ENCODE measurements at places on chromosomes 3 and 15.

- no peak for DNase-seq
These were observed 79.4 kb downstream of the AAGAB start for GRCh38 chr15:67174864-67175573.

GRCh38 chr3:186534113-186534669 is 10.0 kb downstream of the CRYGS start:
- no peak for DNase-seq

GRCh38 chr3:75938921-75939320 is 153.6 kb upstream of the ZNF717 start:
- no peak for DNase-seq

- DNase-seq = no peak
These were observed 36.8 kb upstream of the GOLGA6L2 start for GRCh38 chr15:23483821-23484299.

- no peak for DNase-seq
These were observed 107.5 kb upstream of the CHRM5 start for GRCh38 chr15:33860754-33861153.

DNA sequence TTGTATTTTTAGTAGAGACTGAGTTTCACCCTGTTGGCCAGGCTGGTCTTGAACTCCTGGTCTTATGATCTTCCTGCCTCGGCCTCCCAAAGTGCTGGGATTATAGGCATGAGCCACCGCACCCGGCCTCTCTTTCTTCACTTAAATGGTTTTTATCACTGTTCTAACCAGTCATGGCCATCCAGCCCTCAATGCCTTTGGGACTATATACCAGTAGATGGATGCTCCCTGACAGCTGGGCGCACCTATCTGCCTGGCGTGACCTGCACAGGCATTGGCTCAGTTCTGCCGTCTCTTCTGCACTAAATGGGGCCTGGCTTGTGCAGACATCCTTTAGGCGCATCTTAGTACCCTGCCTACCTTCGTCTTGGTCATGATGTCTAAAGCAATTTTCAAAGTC is 233.4 kb downstream of the ADAMTS17 start:
- no peak for DNase-seq

DNA sequence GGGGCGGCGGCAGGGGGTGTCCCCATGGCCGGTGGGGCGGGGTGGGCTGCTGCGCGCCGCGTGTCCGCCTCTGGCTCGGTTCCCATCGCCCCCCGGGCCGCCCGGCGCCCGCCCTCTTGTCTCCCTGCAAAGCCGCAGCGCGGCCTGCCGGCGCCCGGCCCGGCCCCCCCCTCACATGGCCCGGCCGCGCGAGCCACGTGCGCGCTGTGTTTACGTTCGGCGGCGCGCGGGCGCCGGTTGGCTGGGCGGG is 502 bp downstream of the NR1D2 start:
- DNase-seq = no peak

GRCh38 chr15:27873828-27874227 is 225.3 kb downstream of the OCA2 start:
- DNase-seq = no peak

GRCh38 chr3:26614006-26614685 is 8.4 kb upstream of the LRRC3B start:
- DNase-seq = no peak

GRCh38 chr15:85580879-85581278 is 200.5 kb downstream of the AKAP13 start:
- no peak for DNase-seq

DNA sequence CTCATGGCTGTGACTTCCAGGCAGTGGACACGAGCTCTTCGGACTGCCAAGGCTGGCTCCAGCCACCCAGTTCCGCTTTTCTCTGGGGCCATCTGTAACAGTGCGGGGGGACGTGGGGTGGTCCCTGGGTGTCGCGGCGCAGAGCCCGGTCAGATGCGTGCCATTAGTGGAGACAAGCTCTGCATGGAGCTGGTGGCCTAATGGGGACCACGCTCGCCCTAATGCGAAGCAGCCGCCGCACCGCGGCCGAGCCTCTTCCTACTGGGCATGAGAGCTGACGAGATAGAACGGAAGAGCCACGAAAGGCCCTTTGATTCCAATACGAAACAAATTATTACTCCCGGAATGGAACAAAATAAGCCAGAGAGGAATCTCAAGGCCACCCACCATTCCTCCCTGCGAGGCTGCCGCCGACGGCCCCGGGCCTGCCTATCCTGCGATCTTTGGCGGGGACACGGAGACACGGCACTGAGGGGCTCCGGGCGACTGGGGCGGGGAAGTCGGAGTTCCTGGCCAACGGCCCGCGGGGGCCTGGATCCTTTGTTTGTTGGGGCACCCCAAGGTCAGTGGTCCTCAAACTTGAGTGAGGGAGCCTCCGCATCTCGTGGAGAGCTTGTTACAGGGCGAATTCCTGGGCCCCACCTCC is 18.1 kb downstream of the FOXL2 start:
- no peak for DNase-seq

- no peak for DNase-seq
These were observed 67.9 kb upstream of the UNC13C start for GRCh38 chr15:53910236-53910849.

GRCh38 chr15:51170882-51171633 is 76.4 kb upstream of the TNFAIP8L3 start:
- DNase-seq = no peak

GRCh38 chr3:144085964-144086363 is 114.3 kb downstream of the DIPK2A start:
- DNase-seq = no peak

DNA sequence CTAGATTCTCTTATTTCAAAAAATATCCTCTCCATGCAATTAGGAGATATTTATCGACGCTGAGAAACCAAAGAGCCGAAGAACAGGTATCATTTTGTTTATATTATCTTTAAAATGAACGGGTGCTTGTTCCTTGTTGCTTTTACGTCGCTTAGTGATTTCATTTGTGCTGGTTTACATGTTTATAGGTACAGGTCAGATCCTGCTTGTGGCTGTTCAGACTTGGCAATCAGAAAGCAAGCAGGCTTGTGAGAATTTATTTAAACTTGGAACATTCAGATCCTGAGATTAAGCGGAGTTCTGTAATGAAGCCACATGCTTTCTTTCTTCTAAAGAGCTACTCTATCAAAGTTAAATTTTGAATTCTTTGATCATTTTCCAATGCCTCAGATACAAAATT is 43.0 kb upstream of the ATP2C1 start:
- DNase-seq = no peak

DNA sequence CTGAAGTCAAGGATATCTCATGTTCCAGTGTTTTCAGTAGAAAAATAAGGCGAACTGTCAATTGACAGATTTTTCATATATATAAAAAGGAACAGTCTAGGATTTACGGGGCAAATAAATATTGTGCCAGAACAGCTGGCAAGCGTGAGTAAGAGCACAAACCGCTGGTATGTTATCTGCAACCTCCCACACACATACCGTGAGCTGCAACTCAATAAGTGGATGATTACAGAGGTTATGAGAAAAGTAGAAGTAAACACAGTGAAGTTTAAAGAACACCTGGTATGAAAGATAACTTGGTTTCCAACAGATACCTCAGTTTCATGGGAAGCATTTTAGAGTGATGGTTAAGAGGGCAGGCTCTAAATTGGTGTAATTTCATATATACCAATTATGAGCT is 733.4 kb downstream of the TUSC7 start:
- no peak for DNase-seq

- DNase-seq = no peak
These were observed 172.4 kb downstream of the DCLK3 start for GRCh38 chr3:36591959-36592358.

DNA sequence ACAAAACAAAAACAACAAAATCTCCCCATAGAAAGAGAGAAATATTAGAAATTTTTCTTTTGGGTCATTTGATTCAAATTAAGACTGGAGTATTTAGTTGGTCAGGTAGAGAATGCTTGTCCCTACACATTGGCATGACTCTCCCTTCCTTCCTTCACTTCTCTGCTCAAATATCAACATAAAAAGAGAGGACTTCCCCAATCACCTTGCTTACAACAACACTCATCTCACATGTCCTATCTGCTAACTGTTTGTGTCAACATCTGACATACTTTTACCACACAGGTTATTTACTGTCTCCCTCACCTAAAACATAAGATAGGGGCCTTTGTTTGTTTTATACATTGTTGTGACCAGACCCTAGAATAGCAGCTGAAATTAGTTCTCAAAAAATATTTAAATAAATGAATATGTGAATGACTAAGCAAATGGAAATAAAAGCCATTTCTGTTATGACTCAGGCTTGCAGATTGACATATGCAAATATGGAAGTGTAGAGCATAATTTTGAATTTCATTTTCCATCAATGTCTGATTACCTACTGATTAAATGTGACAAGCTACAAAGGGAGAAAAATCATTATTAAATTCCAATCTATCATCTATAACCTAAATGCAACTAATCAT is 304.8 kb downstream of the CTNNB1 start:
- DNase-seq = no peak

- no peak for DNase-seq
These were observed 140.7 kb downstream of the IMPG2 start for GRCh38 chr3:101179637-101180036.

GRCh38 chr3:197575362-197575761 is 19.6 kb upstream of the BDH1 start:
- no peak for DNase-seq

DNA sequence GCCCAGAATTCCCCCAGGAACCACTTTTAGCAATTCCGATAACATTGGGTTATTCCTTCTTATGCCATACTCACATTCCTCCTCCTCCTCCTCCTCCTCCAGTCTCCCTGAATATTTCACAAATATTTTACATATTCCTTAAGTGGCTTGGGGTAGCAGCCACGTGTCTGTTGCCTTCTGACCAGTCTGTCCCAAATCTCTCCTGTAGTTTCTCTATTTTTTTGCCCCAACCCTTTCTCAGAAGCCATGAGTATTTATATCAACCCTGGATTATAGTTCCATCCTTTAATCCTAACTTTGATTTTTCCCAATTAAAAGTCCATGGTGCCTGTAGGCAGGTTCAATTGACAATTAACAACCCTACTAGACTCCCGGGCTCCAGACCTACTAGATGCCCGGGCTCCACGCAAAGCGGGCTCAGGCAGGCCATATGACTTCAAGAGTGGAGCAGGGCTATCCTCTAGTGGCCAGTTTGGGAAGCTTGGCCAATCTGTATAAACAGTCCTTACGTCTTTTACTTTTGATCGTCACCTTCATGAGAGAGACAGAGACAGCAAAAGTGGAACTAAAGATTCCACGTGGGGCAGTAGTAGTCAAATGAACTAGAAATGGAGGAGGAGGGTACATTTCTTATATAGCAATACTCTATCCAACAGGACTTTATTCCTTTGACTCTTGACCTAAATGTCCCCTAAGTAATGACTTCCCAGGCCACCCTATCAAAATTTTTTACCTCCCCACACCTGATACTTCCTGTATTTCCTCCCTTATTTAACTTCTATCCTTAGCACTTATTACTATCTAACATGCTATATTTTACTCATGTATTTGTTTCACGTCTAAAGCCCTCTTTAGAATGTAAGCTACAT is 69.7 kb downstream of the USF3 start:
- peak; percentile 42 for DNase-seq

- no peak for DNase-seq
These were observed 378.7 kb upstream of the TGFBR2 start for GRCh38 chr3:30227571-30228301.

- no peak for DNase-seq
These were observed 549.8 kb upstream of the ROBO2 start for GRCh38 chr3:76490064-76490463.

DNA sequence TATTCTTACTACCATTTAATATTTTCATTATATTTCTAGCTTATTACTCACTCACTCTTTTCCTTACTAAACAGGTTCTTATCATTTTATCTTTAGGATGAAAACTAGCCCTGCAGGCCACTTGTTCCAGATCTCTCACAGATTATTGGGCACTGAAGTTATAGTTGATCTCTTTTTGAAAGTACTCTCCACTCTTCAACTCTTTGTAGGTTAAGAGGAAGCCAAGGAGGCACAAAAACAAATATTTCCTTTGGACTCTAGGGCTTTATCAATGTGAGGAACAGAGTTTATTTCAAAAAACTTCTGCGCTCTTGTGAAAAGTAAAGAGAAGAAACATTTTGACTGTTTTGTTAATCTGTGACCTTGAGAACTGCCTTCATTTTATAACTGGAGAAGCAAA is 96.0 kb upstream of the NPHP3 start:
- DNase-seq = no peak

DNA sequence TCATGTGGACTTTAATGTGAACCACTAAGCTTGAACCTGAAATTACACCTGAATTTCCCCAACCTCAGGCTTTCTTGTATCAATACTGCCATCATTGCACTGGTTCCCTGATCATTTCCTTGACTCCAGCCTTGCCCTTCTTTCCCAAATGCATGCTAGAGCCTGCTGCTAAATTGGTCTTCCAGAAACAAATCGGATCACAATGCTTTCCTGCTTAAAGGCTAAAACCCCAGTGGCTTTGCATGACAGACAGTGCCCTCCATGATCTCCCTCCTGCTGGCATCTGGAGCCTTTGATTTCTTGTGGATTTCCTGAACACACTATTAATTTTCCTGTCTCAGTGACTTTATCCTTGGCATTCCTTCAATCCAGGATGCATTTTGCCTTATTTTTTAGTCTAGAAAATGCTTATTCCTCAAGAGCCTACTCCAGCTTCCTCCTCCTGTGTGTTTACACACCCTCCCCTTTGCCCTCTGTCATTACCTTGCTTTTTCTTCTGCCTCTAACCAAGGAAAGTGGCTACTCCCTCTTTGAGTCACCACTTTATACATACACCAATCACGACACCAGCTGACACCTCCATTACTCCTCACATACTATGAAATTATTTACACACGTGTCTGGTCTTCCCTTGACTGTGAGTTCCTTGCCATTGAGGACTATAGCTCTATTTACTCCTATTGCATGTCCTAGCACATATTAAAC is 214.6 kb downstream of the KCNAB1 start:
- DNase-seq = no peak

- DNase-seq = no peak
These were observed 8.3 kb downstream of the LRRC3B start for GRCh38 chr3:26630669-26631389.

DNA sequence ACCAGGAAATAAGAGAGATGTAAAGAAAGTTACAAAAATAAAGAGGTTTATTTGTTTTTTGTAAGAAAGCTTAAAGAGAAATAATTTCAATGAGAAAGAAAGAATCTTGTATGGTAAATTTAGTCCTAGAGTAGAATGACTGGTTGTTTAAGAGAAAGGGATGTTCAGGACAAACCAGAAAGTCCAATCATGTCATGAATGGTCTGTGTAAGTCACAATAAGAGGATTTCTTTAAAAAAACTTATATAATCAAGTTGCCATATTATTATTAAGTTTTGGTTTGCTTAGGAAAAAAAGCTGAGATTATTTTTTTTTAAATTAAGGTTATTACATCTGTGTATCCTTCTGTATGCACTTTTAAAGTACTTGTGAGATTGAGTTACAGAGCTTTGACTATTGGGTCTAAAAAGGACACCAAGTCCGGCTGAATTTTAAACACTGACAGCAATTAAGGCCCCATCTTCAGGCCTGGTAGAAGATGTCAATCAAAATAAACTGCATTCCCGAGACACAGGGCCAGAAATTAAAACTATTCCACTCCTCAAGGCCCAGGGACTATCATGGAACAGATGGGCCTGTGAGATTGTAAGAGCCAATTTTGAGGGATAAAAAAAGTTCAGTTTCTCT is 12.2 kb downstream of the ERICH6 start:
- no peak for DNase-seq
